Epithelial cell of alveolus of lung (primary cell): ENCODE measurements at places on chromosomes 5 and 9. TPM values are rescaled to one million over a fixed set of nuclear protein-coding genes. Genes with fewer than 3 reads are reported as not detected.

The REEP2 gene
- total RNA-seq = 11.3 and 28.3 TPM in 2 replicates

The TMEM215 gene
- not detected in 2 replicates for total RNA-seq

The SPATA31A3 gene
- total RNA-seq = not detected in 2 replicates

The FGF1 gene
- 2.5 TPM in 1 of 2 replicates, not detected in the other for total RNA-seq

The NUTM2F gene
- not detected in 2 replicates for total RNA-seq

The EPB41L4A gene
- 0.32 and 1.6 TPM in 2 replicates for total RNA-seq

The CTNND2 gene
- not detected in 2 replicates for total RNA-seq

The PPIP5K2 gene
- total RNA-seq = 16.4 and 24.0 TPM in 2 replicates

The NSUN2 gene
- total RNA-seq = 21.8 and 26.5 TPM in 2 replicates

The TXNDC8 gene
- not detected in 2 replicates for total RNA-seq

The LRRTM2 gene
- 0.48 and 2.8 TPM in 2 replicates for total RNA-seq

The PCDHGC3 gene
- 51.5 and 161 TPM in 2 replicates for total RNA-seq

The MYO10 gene
- 34.5 and 37.0 TPM in 2 replicates for total RNA-seq
